ENCODE measurements at places on chromosomes 7 and 10.
A peak's percentile ranks its signal among the peaks of the same experiment; 100 is the strongest.

DNA sequence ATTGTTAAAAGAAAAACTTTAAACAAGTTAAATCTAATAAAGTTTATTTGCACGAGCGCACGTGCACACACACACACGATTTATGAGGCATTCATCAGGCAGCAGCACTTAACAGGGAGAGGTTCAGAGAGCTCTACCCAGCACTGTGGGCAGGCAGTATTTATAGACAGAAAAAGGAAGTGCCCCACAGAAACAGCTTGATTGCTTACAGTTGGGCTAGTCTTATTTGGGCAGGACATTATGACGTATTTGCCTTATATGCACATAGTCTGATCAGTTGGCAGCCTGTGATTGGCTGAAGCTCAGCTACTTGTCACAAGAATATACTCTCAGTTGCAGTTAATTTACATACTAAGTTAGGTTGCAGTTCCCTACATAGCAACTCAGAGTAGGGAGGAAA lies 1.2 kb upstream of the SDHAF3 start:
- DNase-seq: no peak

GRCh38 chr7:142581341-142581740 lies 167.9 kb upstream of the PRSS1 start:
- DNase-seq: peak; percentile 69

DNA sequence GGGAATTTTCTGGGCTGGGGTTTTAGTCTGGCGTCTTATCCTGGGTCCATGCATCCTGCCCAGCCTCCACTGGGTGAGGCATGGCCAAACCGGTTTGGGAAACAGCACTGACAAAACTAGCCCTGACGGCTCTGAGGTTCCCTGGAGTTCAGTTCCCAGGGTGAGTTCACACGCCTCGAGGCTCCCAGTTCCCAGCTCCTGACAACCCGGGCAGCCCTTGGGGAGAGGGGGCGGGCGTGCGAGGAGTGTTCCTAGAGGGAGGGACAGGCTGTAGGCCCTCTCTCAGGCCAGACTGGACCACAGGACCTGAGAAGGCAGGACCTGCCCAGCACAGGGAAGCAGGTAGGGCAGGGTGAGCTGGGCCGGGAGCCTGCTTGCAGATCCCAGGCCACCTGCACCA lies 82.3 kb upstream of the PPIF start:
- peak; percentile 40 for DNase-seq

- DNase-seq: no peak
These were observed 25.7 kb upstream of the FAM107B start for GRCh38 chr10:14800397-14800796.

- peak; percentile 73 for DNase-seq
These were observed 645.7 kb downstream of the ANKRD7 start for GRCh38 chr7:118870187-118870586.

- DNase-seq: no peak
These were observed 1.2 kb upstream of the TFR2 start for GRCh38 chr7:100642534-100642907.

GRCh38 chr7:16745645-16746044 lies 7.9 kb upstream of the TSPAN13 start:
- no peak for DNase-seq

DNA sequence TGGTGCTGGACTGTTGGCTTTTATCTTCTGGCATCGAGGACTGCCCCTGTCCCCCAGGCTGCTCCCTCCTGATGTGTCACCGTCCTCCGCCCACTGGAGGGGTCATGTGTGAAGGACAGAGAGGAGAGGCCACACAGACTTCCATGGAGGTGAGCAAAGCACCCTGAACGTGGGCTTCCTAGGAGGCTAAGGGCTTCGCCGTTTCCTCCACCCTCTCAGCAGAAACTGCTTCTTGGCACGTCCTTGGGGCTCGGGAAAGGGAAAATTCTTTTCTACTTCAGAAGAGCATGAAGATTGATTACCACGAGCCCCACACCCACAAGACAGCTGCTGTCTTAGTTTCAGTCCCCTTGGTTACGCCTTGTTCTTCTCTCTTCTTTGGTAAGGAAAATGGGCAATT lies 218.2 kb downstream of the CCDC3 start:
- no peak for DNase-seq

- DNase-seq: peak; percentile 30
These were observed 90.7 kb downstream of the CABCOCO1 start for GRCh38 chr10:61753453-61753852.

DNA sequence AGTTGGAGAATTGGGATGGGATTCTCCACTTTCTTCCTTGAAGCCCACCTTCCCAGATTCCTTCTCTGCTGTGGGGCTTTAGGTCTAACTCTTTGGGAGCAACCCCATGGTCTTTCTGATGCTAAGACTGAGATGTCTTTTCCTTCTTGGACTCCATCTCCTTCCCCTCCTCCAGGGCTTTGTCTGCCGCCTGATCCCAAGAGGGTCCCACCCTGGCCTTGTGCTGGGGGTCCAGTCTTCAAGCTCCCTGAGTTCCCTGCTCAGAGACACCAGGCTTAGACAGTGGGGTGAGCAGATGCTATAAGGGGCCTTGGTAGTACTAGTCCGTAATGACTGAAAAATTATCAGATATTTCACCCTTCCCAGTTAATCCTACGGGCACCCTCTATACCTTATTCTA lies 150.5 kb downstream of the PTPN20 start:
- no peak for DNase-seq

DNA sequence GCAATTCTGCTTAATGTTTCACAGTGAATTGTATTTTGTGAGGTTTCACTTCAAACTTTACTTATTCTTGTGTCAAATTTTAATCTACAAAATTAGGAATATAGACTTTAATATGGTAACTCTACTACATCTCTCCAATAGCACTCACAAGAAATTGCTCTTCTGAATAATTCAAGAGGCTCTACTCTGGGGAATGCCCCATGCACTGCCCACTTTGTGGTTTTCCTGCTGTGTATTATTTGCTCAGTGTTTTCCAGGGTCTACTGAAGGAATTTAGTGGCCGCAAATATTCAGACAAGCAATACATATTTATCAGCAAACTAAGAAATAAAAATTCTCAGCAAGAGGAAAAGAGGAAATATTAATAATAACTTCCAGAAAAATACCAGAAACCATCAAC lies 611.4 kb downstream of the TNS3 start:
- DNase-seq: no peak

DNA sequence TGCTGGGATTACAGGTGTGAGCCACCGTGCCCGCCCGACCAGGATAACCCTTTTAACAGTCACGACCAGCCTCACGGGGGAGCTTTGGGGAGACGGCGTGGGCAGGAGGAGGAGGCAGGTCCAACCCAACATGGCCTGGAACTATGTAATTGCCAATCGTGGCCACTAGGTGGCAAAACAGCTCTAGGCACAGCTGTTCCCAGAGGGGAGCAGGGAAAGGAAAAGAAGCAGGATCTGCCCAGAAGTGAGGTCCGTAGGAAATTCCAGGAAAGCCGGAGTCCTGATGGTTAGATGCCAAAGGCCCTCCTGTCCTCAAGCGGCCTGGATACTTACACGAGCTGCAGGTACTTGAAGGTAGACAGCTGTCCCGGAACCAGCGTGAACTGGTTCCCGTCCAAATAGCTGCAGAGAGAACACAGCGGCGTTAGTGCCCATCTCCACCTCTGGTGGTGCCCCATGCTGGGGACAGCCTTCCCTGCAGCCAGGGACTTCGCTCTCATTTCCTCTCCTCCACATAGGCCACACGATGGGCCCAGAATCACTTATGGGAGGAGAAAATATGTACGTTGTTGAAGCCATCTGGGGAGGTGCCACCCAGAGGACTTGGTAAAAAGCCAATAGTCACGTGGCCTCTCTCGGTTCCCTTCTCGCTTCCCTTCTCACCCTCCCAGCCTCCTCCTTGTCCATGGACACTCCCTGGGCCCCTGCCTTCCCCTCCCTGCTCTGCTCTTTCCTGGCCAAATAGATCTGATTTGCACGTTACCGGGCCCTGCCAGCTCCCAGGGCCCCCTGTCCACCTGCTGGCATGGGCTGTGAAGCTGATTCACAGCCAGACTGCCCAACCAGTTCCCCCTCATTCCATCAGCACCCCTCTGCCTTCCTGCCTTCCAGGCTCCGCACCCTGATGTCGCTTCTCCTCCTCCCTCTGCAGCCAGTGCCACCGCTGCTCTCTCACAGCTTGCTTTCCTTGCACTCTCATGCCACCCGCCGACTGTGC lies 148.1 kb downstream of the SLIT1 start:
- DNase-seq: peak; percentile 95

DNA sequence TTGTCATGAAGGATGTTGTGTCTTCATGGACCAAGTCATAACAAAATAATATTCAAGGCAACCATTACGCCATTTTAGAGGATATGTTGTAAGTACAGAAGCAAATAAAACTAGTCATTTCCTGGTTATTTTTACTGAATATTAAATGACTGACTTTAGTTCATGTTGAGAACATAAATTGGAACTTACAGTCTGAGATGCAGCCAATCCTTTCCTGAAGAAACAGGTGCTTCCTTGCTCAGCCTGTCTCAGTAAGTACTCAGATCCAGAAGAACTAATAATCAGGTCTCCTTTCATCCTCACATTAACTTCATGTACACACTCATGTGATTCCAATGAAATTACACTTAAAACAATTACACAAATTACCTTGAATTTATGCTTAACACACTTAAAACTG lies 12.3 kb downstream of the SEMA3A start:
- no peak for DNase-seq

- no peak for DNase-seq
These were observed 1021.3 kb downstream of the XPNPEP1 start for GRCh38 chr10:108901781-108902618.

DNA sequence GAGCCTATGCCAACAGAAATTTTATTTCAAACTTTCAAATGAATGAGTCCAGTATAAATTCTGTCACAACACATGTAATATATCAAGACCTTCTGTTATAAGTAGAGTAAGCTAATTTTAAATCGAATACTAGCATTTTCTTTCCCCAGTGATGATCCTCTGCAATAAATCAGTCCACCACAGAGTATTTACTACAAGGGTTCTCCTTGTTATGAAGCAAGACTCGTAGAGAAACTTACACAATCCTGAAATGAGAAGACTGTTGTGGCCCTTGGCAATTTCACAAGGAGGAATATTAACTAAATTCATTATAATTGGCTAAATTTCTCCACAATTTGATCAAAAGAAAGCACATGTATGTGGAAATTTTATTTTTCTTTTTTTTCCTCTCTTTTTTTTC lies 312.4 kb upstream of the DGKB start:
- no peak for DNase-seq

GRCh38 chr7:95996174-95996573 lies 223.8 kb downstream of the DYNC1I1 start:
- no peak for DNase-seq

- peak; percentile 67 for DNase-seq
These were observed 5.7 kb upstream of the TIAL1 start for GRCh38 chr10:119602241-119603095.

- DNase-seq: no peak
These were observed 41.5 kb downstream of the CYP17A1 start for GRCh38 chr10:102795453-102796406.

- DNase-seq: peak; percentile 27
These were observed 1.9 kb upstream of the SGMS1 start for GRCh38 chr10:50625649-50626132.

DNA sequence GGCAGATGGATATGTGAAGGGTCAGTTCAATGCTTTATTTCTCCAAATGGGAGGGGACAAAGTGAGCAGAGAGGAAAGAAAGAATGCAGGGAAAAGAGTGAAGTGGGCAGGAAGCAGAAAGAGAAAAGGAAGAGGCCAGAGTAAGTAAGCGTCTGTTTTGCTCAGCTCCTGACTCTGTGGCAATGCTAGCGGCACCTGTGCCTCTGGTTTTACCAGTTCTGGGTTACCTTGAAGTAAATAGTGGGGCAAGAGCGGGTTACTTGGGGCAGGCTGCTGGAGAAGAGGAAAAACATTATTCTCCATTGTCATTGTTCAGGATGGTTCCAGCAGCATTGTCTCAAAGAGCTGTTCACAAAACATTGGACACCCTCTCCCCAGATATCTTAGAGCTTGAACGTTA lies 1.9 kb downstream of the TAS2R40 start:
- no peak for DNase-seq

DNA sequence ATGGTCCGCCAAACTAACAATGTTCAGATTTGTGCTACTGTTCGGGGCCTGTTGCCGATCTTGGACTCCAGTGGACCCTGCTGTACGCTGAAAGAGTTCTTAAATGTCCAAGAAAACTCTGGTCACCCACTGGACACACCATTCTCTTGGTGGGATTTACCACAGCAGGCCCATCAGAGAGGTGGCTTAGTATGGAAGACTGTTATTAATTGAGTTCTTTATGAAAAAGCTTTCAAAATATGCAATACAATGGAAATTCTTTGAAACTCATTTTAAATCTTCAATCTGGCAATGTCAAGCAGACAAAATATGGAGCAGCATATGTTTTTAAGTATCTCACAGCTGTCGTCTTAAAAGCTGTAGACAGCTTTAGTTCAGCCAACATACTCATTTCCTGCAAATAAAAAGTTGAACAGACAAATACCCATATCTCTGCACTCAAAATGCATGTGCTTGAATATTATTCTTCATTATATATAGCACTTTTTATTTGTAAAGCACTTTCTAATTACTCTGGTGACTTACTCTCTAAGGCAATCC lies 37.4 kb upstream of the GRM8 start:
- no peak for DNase-seq

DNA sequence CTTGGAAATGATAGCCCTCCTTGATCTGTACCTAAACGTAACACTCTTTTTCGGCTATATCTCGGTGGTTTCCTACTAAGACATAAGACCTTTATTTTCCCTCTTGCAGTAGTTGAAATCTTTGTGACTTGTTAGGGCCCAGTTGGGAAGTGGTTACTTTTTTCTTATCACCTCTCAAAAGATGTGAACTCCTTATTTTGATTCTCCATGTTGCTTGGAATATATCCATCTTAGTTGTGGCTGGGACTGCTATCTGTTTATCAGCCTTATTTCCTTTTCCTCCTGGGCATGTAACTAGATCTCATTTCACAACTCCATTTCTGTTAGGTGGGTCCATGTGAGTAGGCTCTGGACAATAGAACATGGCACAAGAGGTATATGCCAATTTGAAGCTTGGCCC lies 4.1 kb upstream of the CPED1 start:
- no peak for DNase-seq

DNA sequence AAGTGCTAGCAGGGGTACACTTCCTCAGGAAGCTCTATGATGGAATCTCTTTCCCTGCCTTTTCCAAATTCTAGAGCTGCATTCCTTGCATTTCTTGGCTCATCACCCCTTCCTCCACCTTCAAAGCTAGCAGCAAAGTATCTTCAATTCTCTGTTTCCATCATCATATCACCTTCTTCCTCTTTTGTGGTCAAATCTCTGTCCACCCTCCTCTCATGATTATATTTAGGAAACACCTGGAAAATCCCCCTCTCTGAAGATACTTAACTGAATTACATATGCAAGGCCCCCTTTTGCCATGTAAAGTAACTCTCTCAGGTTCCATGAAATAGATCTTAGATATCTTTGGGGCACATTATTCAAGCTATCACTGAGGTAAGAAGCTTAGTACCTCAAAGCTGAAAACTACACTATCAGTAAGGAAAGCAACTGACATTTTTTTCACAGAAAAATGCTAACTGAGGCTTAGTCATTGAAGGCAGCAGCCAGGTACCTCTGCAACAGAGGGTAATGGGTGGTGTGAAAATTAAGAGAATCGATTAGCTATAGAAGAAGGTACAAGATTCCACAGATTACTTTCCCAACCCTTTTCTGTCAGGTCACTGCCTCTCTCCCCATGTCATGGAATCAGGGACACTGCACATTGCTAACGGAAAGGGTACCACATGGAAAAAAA lies 197.3 kb downstream of the MACC1 start:
- peak; percentile 89 for DNase-seq
